ENCODE measurements at places on chromosomes 6 and 20.

DNA sequence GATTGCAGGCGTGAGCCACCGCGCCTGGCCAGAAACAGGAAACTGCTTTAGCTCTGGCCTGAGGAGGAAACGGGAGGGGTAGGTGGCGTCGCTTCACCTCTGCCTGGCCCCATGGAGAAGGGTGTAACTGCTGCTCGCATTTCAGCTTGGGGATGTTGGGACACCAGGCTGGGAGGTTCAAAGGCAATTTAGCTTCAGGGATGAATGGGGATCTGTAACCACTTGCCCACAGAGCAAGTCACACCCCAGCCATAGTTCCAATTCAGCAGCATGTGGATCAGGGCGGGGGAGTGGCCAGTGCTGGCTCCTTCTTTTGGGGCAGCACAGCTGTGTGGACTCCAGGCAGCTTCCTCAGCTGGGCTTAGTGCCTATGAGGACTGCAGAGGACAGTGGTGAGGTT is 34.8 kb upstream of the NUP153 start:
- DNase-seq = no peak

DNA sequence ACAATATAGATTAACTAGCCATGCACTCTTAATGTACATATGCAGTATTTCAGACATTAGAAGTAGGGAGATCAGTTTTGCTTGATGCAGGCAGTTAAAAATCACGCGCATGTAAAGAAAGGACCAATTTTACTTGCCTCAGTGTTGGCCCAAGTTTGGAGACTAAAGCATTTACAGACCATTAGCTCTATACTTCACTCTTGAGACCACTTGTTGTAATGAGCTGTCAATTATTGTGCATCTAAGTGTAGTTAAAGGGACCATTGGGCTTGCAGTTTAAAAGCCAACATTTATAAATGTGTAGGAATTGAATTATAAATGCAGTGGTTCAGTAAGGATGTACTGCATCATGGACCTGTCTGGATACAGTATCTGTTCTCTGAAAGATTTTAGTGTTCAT is 53.7 kb downstream of the PLCB4 start:
- no peak for DNase-seq

- no peak for DNase-seq
Observed at GRCh38 chr6:2448826-2449571, 203.6 kb upstream of the GMDS start.

- no peak for DNase-seq
Observed at GRCh38 chr6:131163886-131164285, 28.6 kb downstream of the AKAP7 start.

DNA sequence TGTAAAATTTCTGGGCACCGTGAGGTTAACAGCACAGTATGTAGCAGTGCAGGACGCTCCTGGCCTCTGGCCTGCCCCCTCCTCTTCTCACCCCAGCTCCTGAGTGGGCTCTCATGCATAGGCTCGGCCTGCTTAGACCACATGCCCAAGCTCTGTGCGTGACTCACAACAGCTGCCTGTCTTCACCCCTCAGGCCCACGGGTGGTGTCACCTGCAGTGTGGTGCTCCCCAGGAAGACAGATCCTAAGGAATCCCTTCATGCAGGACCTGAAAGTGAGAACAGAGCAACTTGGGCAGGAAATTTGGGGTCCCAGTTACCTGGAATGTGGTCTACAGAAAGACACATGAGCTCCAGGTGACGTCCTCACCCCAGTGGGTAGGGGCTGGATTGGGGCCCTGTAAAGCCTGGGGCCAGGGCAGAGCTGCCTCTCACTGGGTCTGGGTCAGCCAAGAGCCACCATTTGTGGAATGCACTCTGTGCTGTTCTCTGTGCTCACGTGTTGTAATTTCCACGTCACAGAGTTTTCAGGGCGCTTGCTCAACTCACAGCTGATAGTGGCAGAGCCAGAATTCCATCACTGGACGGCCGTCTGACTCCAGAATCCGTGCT is 37.0 kb upstream of the PXDC1 start:
- DNase-seq = no peak

All from activated CD8-positive, alpha-beta memory T cell treated with anti-CD3 and anti-CD28 coated beads for 4 hours (primary cell).